ENCODE measurements at places on chromosomes 5 and 9. TPM values are rescaled to one million over a fixed set of nuclear protein-coding genes. Genes with fewer than 3 reads are reported as not detected.

CCDC69 gene
- 180 TPM for polyA plus RNA-seq

ANXA6 gene
- 81.4 TPM for polyA plus RNA-seq

GHR gene
- 36.6 TPM for polyA plus RNA-seq

TNFSF8 gene
- 0.07 TPM for polyA plus RNA-seq

PTGER4 gene
- polyA plus RNA-seq = 1.7 TPM

VAV2 gene
- polyA plus RNA-seq = 1.8 TPM

PPP3R2 gene
- not detected for polyA plus RNA-seq

INSL6 gene
- polyA plus RNA-seq = not detected

SPINK13 gene
- polyA plus RNA-seq = not detected

ENTREP1 gene
- 12.4 TPM for polyA plus RNA-seq

ENHO gene
- polyA plus RNA-seq = 1.2 TPM

CWC27 gene
- 17.5 TPM for polyA plus RNA-seq

DDX4 gene
- not detected for polyA plus RNA-seq

OR13C2 gene
- polyA plus RNA-seq = not detected

FBP1 gene
- polyA plus RNA-seq = 0.24 TPM

TMEM252 gene
- not detected for polyA plus RNA-seq

MLLT3 gene
- 1.2 TPM for polyA plus RNA-seq

MLANA gene
- not detected for polyA plus RNA-seq

SHOC1 gene
- not detected for polyA plus RNA-seq

RAD17 gene
- 15.1 TPM for polyA plus RNA-seq

SETX gene
- 20.4 TPM for polyA plus RNA-seq

EPB41L4B gene
- polyA plus RNA-seq = 1.8 TPM

CYSRT1 gene
- 0.08 TPM for polyA plus RNA-seq

MRPL22 gene
- polyA plus RNA-seq = 83.6 TPM

HRCT1 gene
- polyA plus RNA-seq = 1.6 TPM

SOX30 gene
- polyA plus RNA-seq = not detected

NME5 gene
- polyA plus RNA-seq = 0.31 TPM

SREK1IP1 gene
- polyA plus RNA-seq = 4.6 TPM

PCDHA13 gene
- polyA plus RNA-seq = not detected
